ENCODE measurements at places on chromosomes 6 and 20.

DNA sequence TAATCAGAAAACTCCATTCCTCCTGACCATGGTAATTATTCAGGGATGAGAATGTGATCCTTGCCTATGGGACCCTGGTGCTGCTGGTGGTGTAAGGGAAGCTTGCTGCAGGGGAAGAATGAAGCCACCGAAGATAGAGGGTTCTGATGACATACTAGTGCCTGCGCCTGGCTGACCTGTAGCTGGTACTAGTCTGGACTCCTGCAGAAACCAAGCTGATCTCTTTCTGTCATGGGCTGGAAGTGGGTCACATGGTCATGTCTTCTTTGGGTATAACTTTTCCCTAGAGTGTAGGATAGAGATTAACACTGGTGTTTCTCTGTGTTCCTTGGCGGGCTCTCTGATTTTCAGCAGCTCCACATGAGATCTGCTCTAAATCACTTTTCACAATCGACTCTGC is 8.6 kb upstream of the SLC4A11 start:
- DNase-seq = no peak

DNA sequence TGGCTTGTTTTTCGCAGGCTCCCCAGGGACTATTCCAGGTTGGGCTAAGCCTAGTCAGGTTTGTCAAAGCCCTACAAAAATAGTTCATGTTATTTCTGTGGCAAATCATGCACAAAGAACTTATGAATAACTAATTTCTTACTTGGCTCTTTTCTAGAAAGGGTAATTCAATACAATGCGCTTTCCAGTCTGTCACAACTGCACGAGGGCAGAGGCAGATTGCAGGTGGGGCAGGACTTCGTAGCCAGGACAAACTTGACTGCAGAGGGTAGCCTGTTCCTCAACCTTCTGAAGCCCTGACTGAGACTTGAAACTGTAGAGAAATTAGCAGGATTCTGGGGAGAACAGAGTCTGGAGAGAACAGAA is 253.5 kb downstream of the QKI start:
- no peak for DNase-seq

GRCh38 chr20:2742934-2743559 is 50.5 kb downstream of the EBF4 start:
- peak; percentile 70 for DNase-seq

- no peak for DNase-seq
These were observed 140.4 kb downstream of the C6orf58 start for GRCh38 chr6:127717384-127717783.

DNA sequence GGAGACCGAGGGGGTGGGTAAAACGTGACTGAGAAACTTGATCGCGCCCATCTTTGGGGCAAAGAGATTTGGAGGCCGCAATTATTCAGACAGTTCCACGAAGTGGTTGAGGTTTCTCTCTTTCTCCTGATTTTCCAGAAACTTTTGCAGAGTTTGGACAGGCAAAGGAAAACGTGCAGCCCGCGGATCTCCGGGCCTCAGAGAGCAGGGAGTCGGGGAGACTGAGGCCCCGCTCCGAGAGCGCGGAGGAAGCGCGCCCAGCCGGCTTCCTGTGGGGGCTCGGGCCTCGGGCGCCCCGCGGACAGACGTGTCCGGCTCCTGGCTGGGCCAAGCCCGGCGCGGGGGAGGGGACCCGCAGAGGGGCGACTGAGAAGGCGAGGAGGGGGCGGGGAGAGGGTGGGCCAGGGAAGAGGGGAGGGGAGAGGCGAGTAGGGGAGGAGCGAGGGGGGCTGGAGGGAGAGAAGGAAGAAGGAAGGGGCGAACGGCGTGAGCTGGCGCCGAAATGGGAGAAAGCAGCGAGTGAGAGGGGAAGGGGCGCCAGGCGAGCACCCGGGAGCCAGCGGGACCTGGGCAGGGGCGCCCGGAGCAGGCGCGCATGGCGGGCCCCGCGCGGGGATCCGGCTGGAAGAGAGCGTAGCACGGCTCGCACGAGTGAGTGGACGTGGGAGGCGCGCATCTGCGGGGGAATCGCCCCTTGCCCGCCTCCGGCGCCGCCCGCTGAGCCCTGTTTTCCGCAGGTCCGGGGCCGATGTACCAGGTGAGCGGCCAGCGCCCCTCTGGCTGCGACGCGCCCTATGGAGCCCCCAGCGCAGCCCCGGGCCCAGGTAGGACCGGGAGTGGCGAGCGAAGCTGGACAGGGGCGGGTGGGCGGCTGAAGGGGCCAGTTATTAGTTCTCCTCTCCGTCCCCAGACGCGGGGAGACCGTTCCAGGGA is at the start of gene MDFI:
TSS of gene MDFI (plus strand) at position 467 of the 933 bp plus-strand sequence. CDS start at position 749, 282 bp downstream.
- no peak for DNase-seq

- DNase-seq = no peak
These were observed 53.1 kb upstream of the FAM83D start for GRCh38 chr20:38873050-38873581.

- DNase-seq = no peak
These were observed 90.1 kb downstream of the CRYBG1 start for GRCh38 chr6:106450653-106451052.

DNA sequence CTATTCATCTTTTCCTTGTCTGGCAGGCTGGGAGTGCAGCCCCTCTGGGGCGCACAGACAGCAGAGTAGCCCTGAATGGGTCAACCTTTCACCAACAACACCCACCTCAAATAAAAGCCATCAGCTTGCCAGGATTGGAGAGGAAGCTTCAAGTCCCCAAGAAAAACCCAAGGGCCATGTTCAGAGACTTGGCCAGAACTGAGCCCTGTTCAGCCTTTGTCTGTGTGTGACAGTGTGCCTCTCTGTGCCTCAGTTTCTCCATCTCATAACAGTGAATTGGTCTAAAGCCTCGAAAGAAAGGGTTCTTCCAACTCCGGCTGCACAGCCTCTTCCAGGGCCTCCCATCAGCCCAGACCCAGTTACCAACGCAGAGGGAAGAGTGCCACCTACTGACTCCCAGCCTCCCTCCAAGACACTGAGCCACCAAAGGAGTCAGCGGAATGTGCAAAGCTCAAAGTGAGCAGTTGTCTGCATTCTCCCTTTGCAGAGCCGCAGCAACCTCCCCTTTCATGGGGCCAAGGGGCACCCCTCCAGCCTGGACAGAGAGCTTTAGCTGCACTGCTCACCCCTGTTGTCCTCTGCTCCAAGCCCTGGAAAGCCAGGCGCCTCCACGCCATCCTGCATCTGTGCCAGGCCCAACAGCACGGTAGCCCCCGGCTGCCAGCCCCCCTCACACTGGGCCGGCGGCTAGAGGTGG is 82.7 kb upstream of the TOP1 start:
- peak; percentile 40 for DNase-seq

DNA sequence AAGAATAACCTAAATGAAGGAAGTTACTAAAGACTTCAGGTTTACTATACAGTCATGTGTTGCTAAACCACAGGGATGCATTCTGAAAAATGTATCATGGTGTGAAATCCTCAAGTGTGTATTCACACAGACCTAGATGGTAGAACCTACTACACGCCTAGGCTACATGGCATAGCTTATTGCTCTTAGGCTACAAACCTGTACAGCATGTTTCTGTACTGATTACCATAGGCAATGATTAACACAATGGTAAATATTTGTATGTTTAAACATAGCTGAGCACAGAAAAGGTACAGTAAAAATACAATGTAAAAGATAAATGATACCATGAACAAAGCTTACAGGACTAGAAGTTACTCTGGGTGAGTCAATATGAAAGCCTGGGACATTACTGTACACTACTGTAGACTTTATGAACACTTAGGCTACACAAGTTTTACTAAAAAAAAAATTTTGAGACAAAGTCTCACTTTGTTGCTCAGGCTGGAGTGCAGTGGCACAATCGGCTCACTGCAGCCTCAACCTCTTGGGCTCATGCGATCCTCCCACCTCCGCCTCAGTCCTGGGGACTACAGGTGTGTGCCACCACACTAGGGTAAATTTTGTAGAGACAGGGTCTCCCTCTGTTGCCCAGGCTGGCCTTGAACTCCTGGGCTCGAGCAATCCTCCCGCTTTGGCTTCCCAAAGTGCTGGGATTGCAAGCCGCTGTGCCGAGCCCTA is 36.0 kb downstream of the ADNP start:
- no peak for DNase-seq

DNA sequence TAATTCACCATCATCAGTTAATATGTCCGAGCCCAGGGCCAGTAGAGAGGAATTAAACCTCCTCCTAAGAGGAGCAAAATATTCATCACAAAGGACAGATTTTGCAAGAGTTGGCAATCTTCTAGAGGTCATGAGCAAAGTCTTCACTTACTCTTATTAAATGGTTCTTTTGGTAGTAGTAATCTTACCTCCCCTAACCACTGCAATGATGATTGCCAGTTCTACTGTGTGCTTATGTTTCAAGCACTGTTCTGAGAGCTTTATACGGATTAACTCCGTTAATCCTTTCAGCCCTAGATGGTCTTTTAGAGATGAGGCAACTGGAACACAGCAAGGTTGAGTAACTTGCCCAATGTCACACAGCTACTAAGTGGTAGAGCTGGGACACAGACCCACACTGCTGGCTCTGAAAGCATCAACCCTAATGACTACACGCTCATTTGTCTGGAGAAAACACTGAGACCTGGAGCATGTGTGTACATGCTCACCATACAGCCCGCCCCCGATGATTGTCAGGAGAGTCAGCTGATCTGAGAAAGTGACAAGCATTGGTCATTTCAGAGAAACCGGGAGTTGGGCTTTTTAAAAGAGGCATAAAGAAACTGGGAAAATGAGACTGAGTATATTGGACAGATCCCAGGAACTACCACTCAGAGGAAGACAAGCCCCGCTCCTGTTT is 276.0 kb downstream of the NRN1 start:
- DNase-seq = no peak
